ENCODE measurements at places on chromosomes 3 and 15.

GRCh38 chr3:101466465-101467309 is 46.3 kb downstream of the SENP7 start:
- DNase-seq: no peak

- DNase-seq: no peak
Observed at GRCh38 chr3:30448450-30449289, 157.7 kb upstream of the TGFBR2 start.

GRCh38 chr3:186421946-186422345 is 59.9 kb upstream of the DGKG start:
- no peak for DNase-seq

DNA sequence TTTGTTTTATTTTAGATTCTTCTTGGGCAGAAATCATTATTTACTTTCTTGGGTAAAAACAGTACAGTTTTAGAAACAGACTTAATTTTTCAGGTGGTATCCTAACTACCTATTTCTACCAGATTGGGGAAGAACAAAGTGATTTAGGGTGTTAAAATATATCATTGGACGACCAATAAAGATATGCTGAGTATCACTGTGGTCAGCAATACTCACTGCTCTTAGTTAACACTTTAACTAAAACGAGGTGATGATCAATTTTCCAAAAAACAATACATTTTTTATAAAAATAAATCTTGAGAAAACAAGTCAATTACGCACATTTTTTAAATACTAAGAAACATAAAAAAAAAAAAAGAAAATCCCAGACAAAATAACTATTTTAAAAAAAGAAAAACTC is 3.6 kb downstream of the COPS2 start:
- DNase-seq: no peak

DNA sequence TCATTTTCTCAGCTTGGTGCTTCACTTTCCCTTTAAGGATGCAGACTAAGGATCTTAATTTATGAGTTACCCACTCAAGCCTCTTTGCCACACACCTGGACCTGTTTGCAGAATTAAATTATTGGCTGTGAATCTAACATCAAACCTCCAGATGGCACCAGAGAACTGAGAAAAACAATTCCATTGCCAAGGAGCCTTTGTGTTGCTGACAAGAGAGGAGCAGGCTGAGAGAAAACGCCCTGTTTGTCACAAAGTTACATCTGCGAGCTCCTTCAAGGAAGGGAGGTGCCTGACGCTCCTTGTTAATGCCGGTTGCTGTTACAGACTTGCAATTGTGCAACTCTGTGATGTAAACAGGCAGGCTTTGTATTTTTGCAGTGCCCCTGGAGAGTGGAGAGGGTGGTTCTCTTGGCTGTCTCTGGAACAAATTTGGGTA is 36.3 kb upstream of the TMC3 start:
- peak; percentile 65 for DNase-seq

- DNase-seq: no peak
Observed at GRCh38 chr3:169278092-169278491, 385.4 kb downstream of the MECOM start.

DNA sequence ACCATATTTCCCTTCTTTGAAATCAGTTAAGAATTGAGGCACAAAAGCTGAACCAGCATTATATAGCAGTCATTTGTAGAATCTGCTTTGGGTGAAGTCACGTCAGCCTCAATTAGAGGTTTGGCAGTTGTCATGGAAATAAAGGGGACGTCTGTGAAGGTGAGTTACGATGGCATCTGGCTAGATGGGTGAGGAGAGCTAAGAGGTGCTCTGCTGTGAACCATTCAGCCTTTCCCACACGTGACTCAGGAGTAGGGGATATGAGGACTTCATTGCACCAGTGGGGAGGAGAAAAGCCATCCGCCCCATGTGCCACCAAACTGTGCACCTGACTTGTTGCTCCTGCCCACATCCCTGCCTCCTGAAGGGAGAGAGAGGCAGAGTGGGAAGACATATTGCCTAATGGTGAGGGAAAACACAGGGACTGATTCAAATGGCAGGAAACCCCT is 2.8 kb upstream of the C15orf40 start:
- DNase-seq: no peak

- no peak for DNase-seq
Observed at GRCh38 chr3:155080692-155081091, 573 bp downstream of the MME start.

DNA sequence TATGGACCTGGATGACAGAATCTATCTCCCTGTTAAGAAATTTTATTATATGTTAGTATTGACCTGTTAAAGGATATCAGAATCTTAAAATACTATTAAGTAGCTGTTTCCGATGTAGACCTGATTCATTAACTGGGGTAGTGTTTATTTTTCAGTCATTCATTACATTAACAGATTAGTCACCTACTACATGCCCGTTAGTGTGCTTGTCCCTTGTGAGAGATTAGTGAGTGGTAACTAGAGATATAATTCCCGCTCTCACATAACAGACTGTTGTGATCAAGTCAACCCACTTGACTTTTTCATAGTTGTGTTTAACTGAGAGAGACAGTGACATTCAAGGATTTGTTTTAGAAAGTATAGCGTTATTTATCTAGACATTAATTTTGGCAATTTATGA is 166.8 kb downstream of the TCF12 start:
- no peak for DNase-seq

GRCh38 chr15:101568821-101569555 is 79.5 kb upstream of the PCSK6 start:
- DNase-seq: no peak

GRCh38 chr3:120171134-120171873 is 77.1 kb upstream of the GSK3B start:
- no peak for DNase-seq

- no peak for DNase-seq
Observed at GRCh38 chr15:89231832-89232231, 10.5 kb upstream of the RLBP1 start.

GRCh38 chr3:111807826-111808225 is 51.2 kb upstream of the PHLDB2 start:
- DNase-seq: no peak

DNA sequence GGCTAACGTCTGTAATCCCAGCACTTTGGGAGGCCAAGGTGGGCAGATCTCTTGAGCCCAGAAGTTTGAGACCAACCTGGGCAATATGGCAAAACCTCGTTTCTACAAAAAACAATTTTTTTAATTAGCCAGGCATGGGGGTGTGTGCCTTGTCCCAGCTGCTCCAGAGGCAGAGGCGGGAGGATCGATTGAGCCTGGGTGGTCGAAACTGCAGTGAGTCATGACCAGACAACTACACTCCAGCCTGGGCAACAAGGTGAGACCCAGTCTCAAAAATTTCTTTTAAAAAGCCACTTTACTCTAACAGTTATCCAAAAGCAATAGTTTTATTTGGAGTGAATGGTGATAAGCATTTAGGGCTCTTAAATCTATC is 12.5 kb downstream of the TRIM59 start:
- DNase-seq: no peak

GRCh38 chr3:29694783-29695182 is 413.9 kb downstream of the RBMS3 start:
- no peak for DNase-seq

- DNase-seq: no peak
Observed at GRCh38 chr3:107962946-107963345, 127.9 kb downstream of the CD47 start.

GRCh38 chr15:45674677-45675076 is 39.8 kb downstream of the SQOR start:
- DNase-seq: no peak

- DNase-seq: no peak
Observed at GRCh38 chr15:38941399-38941953, 376.9 kb upstream of the RASGRP1 start.

GRCh38 chr15:99141943-99142342 is 37.1 kb downstream of the SYNM start:
- DNase-seq: no peak

GRCh38 chr3:111748132-111748531 is 110.9 kb upstream of the PHLDB2 start:
- no peak for DNase-seq

- no peak for DNase-seq
Observed at GRCh38 chr3:193214445-193214844, 26.6 kb upstream of the PLAAT1 start.

GRCh38 chr15:90986790-90987507 is 7.4 kb downstream of the PRC1 start:
- no peak for DNase-seq

- no peak for DNase-seq
Observed at GRCh38 chr15:61337541-61337940, 108.4 kb upstream of the RORA start.

DNA sequence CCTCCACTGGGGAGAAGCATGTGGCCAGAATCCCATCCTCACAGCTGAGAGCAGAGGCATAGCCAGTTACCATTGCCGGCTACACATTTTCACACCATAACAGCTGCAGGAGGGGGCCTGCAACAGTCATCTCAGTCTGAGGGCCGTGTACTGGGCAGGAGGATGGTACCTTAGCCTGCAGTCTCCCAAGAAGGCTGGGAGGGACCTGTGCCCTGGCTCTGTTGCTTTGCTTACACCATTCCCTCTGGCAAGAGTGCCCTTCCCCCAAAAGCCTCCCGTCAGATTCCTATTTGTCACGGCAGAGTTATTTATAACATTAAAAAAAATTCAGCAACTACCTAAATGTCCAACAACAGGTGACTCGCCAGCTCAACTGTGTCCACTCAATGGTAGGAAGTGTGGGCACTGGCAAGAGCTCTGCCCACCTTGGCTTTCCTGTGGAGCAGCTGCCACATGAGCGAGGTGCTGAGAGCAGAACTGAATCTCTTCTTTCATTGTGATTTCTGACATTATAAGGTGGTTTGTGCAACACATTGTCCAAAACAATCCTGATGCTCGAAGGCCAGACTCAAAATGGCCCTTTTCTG is 4.4 kb downstream of the CAMKV start:
- DNase-seq: no peak

DNA sequence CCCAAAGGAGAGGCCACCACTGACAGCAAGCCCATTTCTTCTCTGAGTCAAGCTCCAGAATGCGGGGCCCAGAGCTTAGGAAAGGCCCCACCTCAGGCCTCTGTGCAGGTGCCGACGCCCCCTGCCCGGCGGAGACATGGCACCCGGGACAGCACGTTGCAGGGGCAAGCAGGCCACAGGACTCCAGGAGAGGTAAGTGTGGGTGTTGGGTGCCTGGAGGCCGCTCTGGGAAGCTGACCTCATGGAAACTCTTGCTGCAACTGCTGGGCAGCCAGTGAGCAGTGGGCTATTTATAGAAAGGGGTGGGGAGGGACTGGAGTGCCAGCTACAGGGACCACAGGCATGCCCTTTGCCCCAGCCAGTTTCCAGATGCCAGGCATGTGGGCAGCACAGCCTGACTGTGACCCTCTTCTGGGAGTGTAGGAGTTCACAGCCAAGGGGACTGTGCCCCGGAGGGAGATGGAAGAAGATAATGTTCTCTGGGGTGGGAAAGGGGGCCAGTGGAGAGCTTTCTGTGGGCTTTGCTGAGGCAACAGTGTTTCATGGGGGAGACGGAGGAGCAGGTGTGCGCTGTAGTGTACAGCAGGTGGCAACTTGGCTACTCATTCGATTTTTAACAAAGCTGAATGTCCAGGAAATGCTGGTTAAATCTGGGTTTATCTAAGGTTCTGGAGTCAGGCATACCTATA is 23.7 kb downstream of the ALPK3 start:
- DNase-seq: peak; percentile 74

- peak; percentile 65 for DNase-seq
Observed at GRCh38 chr3:67018105-67018788, 20.1 kb downstream of the KBTBD8 start.

GRCh38 chr3:38473229-38473628 is 19.5 kb downstream of the ACVR2B start:
- no peak for DNase-seq

DNA sequence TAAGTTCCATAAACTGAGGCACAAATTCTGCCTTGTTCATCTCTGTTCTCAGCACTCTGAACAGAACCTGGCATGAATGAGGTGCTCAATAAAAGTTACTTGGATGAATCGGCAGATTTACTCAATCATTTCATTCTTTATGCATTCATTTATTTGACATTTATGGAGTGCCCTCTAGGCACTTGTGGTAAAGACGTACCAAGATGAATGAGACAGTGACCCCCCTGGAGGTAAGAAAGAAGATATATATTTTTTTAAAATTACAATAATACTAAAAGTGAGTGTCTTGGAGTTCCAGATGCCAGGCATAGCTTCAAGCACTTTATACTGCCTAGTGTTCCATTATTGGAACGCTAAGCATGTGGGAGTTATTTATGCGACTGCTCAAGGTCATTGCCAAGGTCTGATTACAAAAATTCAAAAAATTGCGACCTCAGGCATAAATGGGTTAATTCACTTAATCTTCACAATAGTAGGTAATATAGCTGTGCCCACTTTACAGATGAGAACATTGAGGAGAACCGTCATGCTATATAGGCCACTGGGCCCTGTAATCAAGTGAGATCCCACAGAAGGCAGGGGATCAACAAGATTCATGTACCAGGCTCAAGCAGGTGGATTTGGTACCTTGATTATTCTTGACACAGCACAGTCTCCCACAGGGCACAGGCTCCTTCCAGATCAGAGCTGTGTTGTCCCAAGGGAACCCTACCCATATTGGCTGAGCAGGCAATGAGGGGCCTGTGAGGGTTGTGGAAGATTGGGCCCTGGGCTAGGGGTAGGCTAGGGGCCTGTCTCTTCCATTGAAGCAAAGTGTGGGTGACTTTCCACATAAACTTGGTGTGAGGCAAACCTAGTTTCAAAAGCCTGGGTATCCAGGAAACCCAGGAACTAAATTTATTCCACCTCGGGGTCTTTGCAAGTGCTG is 10.7 kb downstream of the XIRP1 start:
- no peak for DNase-seq

DNA sequence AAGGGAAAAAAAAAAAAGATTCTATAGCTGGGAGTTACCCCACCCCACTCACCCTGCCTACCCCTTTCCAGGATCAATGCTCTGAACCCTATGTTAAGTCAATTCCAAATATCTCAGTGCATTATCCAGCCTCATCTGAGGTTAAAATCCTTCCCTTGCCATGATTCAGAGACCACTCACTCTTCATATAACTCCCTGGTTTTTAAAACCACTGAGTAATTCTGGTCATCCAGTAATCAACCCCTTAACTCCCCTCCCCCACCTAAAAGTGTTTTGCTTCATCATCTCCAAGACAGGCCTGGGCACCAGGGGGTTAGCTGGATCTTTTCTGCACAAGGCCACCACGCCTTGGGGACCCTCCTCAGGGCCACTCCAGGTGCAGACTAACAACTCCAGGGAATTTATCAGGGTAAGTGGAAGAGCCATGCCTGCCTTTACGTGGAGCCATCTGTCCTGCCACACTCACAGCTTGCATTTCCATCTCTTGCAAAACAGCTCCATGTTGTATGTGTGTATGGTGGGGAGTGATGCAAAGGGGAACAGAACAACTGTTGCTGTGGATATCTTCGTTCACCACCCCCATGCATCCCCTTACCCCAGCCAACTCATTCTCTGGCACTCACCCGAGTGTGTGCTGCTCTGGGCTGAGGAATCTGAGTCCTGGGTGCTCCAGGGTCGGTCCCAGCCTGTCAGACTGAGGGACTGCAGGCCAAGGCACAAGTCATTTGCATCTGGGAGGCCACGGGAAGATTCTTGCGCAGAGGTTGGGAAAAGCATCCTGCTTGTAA is 30.7 kb upstream of the RPS17 start:
- DNase-seq: no peak

Data from Right ventricle myocardium inferior (tissue), 1 donor.